SW 1271 (cell line): ENCODE measurements at places on chromosomes 12 and 14.
A peak's percentile ranks its signal among the peaks of the same experiment; 100 is the strongest.

DNA sequence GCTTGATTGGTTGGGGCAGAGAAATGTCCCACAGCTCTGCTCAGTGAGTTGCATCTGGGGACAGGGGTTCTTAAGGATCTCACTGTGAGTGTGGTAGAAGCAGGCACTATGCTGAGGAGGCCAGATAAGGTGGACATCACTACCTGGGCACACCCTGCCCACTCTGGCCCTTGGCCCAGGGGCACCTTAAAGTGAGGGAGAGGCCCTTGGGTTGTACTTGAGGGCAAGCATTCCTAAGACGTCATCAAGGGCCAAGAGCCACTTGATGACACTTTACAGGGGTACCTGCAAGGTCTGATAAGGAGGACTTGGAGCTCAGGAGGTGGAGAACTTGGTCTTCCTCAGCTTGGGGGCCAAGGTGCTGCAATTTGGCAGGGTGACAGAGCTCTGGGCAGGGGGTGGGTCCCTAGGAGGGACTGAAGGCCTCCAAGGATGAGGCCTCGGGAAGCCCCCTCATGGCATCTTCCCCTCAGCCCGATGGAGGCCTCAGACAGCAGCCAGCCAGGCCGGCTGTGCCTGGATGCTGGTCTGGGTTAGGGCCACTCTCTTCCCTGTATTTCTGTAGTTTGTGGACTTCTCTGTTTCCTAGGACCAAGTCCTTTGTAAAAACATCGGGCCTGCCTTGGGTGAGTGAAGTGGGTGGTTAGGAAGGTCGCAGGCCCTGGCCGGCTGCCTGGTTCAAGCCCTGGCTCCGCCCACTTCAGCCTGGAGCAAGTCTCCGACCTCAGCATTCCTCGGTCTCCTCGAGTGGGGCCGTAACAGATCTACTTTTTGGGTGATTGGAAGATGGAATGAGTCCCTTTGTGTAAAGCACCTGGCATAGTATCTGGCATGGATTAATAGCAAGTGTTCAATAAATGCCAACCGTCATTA lies 24.8 kb downstream of the GPR68 start:
- no peak for DNase-seq

DNA sequence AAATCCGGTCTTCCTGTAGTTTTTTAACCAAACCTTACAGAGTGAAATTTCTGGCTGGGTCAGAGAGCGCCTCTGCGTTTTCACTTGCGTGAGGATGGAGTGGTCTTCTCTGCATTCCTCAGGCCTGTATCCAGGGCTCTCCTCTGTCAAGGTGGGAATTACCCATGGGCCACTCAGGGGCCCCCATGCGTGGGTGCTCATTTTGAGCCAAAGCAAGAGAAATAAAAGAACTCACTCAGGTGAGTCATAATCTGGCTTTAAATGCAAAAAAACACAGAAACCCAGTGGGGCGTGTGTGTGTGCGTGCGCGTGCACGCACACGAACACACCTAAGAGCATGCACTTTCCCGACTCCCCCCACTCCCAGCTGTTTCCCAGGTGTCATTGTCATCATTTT lies 104.0 kb upstream of the PWP1 start:
- DNase-seq = no peak

DNA sequence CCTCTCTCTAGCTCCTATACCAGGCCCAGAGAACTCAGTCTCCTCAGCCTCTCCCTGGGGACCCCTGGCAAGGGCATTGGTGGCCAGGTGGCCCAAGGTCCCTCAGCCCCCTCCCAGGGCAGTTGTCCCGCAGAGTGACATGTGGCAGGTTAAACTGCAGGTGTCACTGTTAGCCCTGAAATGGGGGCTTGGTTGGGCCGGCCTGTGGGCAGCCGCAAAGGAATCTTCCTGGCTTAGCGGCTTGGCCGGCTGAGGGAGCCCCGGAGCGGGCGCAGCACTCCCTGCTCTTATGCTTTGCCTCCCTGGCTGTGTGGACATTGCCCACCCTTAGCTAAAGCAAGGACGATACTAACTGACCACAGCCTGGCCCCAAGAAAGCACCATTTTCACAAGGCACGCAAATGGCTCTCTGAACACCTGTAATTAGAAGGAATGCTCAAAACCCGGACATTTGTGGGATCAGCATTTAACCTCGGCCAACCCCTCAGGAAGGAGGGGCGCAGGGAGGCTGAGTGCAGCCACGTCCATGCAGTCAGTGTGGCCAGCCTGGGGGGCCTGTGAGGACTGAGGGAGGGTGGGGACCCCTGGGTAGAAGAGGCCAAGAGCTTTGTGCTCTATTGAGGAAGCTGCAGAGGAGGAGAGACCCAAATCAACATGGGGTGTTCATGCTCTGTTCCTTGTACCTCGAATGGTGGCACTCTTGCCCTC lies 82.2 kb downstream of the PAPOLA start:
- DNase-seq = no peak

GRCh38 chr12:131345521-131346436 lies 365.1 kb upstream of the SFSWAP start:
- DNase-seq = no peak

GRCh38 chr14:68230950-68231717 lies 411.6 kb downstream of the RAD51B start:
- peak; percentile 57 for DNase-seq

DNA sequence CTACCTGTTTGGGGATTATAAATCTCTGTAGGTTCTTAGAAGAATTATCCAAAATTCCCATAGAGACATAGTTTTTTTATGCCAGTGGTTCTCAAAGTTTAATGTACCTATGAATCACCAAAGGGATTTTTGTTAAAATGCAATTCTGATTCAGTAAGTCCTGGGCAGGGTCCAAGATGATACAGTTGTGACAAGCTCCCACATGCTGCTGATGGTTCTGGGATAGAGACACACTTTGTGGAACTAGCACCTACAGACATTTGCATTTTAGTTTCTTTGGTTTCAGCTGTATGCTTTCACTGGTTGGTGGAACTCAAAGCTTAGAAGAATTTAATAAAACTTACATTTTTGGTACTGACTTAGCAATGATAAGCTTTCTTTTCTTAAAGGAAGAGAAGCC lies 80.4 kb downstream of the PTCSC3 start:
- no peak for DNase-seq

DNA sequence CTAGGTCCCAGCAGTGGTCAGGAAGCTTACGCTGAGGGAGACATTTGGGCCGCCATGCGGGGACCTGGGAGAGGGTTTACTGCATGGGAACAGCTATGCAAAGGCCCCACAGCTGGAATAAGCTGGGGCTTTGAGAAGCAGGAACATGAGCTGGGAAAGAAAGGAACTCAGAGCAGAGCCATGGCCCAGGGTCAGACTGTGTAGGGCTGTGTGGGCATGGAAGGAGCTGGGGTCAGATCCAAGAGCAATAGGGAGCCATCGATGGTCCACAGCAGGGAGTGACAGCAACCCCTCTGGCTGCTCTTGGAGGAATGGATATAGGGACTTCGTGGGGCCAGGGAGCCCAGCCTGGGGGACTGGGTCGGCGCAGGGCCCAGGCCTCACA lies 151.6 kb downstream of the ADGRD1 start:
- DNase-seq = no peak

- DNase-seq = no peak
These were observed 29.1 kb downstream of the TMEM260 start for GRCh38 chr14:56608689-56609088.

GRCh38 chr12:3554371-3555115 lies 63.5 kb downstream of the PRMT8 start:
- no peak for DNase-seq

DNA sequence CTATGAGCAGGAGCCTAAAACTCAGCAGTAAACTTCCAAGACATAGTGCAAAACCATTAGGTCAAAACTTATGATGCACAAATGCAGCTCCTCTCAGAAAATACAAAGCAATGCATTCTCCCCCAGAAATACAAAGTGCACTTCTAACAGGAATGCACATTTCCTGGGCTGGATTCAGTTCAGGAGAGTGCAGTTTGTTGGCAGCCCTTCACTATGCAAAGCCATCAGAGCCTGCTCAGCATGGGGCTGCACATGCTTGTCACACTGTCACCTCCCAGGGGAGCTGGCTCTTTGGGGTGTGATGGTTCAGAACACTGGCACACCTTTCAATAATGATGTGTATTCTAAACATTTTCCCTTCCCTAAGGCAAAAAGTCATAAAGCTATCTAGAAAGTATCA lies 110.4 kb downstream of the KCNK10 start:
- no peak for DNase-seq

DNA sequence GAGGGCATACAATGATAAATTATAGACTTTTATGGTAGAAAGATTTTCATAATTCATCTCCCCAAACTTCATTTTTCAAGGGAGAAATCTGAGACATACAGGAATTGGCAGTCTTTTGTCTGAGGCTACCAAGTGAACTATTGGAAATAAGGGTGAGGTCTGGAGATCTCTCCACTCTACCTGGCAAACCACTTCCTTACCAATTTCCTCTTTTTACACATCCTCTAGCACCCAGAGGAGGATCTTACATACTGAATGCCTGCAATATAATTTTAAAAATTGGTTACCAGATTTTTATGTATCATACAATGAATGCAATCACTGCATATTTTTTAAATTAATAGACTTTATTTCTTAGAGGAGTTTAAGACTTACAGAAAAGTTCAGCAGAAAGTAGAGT lies 6.6 kb downstream of the PDE6H start:
- no peak for DNase-seq

DNA sequence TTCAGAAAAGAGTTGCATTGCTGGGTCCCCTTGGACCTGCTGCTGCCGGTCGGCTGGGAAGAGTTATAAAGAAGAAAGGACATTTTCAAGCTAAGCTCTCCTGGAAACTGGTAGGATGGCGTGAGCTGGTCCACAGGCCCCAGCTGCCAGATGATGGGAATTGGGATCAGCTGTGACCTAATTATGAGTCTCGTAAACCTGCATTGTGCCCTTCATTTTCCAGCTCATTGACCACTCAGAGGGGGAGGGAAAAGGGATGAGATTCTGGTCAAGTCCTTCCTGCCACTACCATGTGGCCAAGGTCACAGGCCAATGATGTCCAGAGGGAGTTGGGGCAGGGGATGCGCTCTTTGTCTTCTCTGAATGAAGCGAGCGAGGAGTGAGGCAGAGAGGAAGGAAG lies 320.9 kb downstream of the NRXN3 start:
- DNase-seq = no peak
